ENCODE measurements at places on chromosomes 3 and 15. TPM values are rescaled to one million over a fixed set of nuclear protein-coding genes. Genes with fewer than 3 reads are reported as not detected.

Gene GADL1
- 0.13 TPM for total RNA-seq

Gene FLNB
- 366 TPM for total RNA-seq

Gene TMEM40
- not detected for total RNA-seq

Gene IL20RB
- 0.51 TPM for total RNA-seq

Gene LRRC31
- total RNA-seq, result not detected

Gene PCSK6
- 42.7 TPM for total RNA-seq

All from dermis microvascular lymphatic vessel endothelial cell (primary cell).